ENCODE measurements at places on chromosomes 6 and 20. TPM values are rescaled to one million over a fixed set of nuclear protein-coding genes. Genes with fewer than 3 reads are reported as not detected.

- DNase-seq, result peak; percentile 48
Observed at GRCh38 chr6:52577022-52577777, at the start of gene TRAM2. TSS of gene TRAM2 (minus strand) at chr6:52577060. CDS start at chr6:52576915, 145 bp downstream.

TRAPPC3L gene
- total RNA-seq, result not detected

GSTA3 gene
- not detected for total RNA-seq

SIGLEC1 gene
- total RNA-seq, result 0.13 TPM

- peak; percentile 97 for DNase-seq
Observed at GRCh38 chr20:23641936-23642751, 4.4 kb upstream of the CST3 start.

DNA sequence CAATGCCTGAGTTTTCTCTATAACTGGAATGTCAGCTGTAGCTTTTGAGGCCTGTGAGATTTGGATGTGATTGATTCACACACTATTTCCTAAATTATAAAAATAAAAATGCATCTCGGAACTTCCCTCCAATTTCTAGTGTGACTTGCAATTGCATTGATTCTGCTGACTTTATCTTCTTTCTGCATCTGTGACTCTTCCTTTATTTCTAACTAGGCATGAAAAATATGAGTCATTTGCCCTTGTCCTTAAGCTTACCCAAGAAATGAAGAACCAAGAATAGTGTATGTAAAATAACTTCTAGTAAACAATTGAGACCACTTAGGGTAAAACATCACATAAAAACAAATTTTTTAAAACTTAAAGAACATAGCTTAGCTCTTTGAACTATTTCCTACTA is 12.9 kb downstream of the OR2J2 start:
- DNase-seq, result no peak

- no peak for DNase-seq
Observed at GRCh38 chr6:40336940-40337760, 250.0 kb downstream of the LRFN2 start.
